ENCODE measurements at places on chromosomes 6 and 20. TPM values are rescaled to one million over a fixed set of nuclear protein-coding genes. Genes with fewer than 3 reads are reported as not detected.

GRCh38 chr6:130105996-130106704 lies 87.8 kb downstream of the L3MBTL3 start:
- no peak for DNase-seq

GRCh38 chr6:50836231-50836630 lies 17.6 kb downstream of the TFAP2B start:
- no peak for DNase-seq

BPIFB4 gene
- polyA plus RNA-seq, result not detected

DNA sequence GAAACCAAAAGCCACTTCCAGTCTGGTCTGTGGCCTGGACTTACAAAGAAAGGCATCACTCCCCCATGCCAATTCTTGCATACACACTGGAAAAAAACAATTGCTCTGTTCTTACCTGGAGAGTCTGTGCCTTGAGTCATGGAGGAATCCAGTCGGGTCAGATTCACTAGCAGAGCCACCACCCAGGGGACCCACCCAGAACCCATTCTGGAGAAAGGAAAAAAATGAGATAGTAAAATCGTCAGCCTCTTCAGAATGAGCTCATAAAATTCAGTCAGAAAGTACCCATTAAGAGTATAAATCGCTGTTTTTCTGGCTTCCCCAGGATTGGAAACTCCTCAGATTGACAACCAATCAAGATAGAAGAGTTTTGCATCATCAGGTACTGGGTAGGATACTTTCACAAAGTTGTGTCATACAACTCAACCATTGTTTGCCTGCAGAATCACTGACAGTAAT lies at the start of gene HLA-DOB:
Gene HLA-DOB (minus strand): TSS at position 257 of the 459 bp plus-strand sequence. CDS start 51 bp downstream, at position 206.
- DNase-seq, result no peak

GRCh38 chr6:133131621-133132465 lies 109.3 kb upstream of the EYA4 start:
- DNase-seq, result no peak

DNA sequence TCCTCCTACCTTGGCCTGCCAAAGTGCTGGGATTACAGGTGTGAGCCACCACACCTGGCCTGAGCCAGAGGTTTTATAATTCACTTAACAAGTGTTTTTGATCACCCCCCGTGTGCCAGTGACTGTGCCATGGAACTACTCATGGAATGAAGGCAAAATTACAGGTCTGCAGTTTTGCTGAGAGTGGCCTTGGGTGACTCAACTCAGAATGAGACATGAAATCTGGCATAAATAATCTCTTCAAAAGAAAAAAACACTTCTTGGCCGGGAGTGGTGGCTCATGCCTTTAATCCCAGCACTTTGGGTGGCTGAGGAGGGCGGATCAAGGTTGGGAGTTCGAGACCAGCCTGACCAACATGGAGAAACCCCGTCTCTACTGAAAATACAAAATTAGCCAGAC lies 166.9 kb upstream of the SALL4 start:
- no peak for DNase-seq

DNA sequence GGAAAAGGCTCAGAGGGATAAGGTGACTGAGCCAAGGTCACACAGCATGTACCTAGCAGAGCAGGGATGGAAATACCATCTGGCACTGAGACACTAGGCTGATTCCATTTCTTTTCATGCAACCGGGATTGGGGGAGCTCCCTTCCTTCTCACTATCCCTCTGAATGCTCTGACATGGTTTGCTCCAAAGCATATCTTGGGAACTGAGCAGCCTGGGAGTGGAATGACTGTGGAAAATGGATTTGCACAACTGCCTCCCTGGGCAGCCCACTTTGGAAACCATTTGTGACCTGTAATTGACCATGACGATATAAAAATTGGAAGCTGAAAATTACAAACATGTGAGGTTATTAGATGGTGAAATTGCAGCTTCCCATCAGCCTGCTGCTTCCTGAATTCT lies 309.0 kb upstream of the CHD6 start:
- DNase-seq, result no peak

DNA sequence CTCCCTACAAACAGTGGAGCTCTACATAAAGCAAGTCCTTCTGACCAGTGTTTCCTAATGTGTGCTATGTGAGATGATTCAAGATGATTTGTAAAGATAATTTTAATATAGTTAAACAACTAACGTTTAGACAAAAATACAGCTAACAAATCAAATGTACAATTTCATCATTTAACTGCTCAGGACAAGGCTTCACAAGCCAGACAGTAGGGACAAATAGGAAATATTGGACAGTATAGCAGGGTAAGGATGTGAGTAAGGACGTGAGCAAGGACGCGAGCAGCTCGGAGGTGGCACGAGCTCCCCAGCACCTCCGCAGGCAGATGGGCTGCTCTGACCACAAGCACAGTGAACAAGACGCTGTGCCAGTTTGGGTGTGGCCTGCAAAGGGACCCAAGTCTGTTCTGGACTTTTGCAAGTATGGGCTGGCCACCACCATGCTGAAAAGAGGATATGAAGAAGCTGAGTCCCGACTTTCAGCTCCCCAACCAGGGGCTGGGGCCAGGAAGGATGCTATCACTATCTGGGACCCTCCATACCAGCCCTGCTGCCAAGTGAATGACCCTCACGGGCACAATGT lies 14.5 kb downstream of the DIDO1 start:
- no peak for DNase-seq

GJE1 gene
- not detected for polyA plus RNA-seq

BPIFA1 gene
- polyA plus RNA-seq, result not detected

GRCh38 chr20:17874271-17875105 lies 94.1 kb downstream of the SNX5 start:
- no peak for DNase-seq

CCN6 gene
- polyA plus RNA-seq, result not detected

DNA sequence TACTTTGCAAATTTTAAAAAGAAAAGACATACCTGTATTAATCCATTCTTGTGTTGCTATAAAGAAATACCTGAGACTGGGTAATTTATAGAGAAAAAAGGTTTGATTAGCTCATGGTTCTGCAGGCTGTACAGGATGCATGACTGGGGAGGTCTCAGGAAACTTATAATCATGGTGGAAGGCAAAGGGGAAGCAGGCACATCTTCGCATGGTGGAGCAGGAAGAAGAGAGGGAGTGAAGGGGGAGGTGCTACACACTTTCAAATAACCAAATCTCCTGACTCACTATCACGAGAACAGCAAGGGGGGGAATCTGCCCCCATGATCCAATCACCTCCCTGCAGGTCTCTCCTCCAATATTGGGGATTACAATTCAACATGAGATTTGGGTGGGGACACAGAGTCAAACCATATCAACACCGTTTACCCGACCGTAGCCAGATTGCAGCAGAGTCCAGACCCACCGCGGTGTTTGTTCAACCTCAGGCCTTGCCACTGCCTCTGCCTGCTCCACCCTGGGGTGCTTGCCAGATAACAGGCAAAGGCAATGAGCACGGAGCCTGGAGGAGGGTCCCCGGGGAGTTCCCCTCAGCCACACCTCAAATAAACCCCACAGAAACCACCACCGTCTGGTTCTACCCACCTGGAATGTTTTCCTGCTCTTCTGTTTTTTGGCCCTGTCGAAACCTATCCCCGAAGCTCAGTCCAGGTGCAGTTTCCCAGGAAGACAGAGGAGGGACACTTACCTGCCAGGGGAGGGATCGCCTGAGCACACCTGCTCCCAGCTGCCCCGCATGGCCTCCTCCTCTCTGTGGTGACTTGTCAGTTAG lies 142.2 kb upstream of the AFDN start:
- DNase-seq, result no peak

DNA sequence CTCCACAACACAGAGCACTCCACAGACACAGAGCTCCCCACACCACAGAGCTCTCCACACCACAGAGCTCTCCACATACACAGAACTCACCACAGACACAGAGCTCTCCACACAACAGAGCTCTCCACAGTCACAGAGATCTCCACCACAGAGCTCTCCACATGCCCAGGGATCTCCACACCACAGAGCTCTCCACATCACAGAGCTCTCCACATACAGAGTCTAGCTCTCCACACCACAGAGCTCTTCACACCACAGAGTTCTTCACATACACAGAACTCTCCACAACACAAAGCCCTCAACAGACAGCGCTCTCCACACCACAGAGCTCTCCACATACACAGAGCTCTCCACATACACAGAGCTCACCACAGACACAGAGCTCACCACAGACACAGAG lies 55.3 kb downstream of the ERMARD start:
- no peak for DNase-seq

- no peak for DNase-seq
Measured at GRCh38 chr6:1991332-1991878, 254.0 kb downstream of the GMDS start.

DNA sequence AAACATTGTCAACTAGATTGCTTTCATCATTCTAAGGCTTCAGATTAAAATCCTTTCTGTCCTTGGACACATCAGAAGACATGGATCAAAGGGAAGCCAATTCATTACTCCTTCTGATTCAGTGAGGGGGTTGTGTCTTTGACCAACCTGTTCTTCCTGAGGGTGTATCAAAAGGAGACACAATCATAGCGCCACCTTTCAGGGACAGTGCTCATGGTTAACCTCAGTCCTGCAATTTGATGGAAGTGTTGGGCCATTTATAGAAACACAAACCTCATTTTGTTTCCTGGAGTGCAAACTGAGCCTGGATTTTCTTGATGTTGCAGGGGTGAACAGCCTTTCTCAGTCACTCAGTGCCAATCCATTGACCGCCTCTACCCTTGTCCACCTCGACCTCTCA lies 163.9 kb upstream of the SCGN start:
- DNase-seq, result no peak

DNA sequence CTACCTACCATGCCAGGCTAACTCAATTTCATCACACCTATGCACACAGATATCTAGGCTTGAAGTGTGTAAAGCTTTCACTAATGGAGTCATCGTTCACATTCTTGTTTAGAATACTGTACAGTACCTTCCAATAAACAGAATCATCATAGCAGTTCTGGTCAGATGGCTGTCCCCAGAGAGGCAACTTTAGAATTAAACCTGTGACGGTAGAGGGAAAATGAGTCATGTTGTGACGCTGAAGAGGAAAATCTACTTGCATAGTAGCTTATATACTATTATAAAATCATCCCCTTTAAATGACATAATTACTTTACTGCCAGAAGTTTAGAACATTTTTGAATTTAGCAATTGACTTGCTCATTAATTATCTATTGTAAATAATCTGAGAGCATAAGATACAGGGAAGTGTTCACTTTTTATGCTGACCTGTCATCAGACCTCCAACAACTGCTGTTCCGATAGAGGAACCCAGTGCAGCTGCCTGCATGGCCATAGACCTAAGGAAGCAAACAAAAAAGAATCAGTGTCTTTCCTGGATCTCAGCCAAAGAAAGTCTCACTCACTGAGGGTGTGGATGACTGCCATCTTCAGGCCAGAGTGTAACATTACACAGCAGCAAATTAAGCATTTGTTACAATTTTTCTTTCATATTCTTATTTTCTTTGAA lies 29.8 kb downstream of the RHAG start:
- DNase-seq, result peak; percentile 86

- DNase-seq, result no peak
Measured at GRCh38 chr6:105459049-105459448, 56.2 kb upstream of the PREP start.

ITPA gene
- 102 TPM for polyA plus RNA-seq

IMPG1 gene
- polyA plus RNA-seq, result not detected

DNA sequence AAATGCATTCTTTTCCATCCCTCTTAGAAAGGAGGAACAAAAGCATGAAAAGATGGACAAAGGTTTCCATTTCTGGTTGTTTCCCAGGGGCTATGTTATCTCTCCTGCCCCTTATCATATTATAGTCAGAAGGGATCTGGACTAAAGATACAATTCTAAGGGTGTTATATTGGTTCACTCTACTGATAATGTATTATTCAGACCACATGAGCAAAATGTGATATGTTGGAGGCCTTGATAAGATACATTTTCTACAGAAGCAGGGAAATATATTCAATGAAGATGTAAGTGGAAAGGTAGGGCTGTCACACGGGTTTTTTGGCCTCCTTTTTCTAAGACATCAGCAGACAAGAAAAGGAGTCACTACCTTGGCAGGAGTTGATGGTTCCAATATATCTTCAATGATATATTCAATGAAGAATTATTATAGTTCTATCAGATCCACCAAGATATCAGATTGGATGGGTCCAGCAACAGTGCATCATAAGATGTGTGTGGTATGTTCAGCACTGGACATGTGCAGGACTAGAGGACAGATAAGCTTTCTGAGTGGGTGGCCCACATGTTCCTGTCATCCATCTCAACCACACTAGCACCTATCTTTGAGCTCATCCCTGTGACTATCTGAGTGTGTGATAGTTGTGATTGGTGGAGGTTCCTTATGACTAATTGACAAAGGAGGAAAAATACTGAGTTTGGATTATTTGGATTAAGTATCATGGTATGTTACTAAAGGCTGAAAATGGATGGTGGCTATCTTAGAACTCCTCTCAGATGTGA lies 5.7 kb upstream of the ZKSCAN3 start:
- no peak for DNase-seq

DNA sequence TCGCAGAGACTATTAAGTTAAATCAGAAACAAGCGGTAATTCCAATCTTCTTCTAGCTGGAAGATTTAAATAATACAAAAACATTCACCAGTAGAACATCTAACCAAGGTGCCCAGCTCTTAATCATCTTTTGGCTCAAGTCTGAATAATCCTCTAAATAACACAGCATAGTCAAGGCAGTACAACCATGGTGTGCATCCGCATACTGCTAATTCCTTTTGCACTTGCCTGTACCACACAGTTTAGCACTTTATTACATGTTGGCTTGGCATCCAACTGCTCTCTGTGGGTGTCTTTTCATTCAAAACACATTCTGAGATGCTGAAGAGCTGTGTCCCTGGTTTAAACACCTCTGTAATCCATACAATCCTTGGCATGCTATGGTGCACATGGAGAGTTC lies 42.3 kb downstream of the VGLL2 start:
- DNase-seq, result no peak

- no peak for DNase-seq
Measured at GRCh38 chr6:21828704-21829103, 235.2 kb downstream of the SOX4 start.

LINC00237 gene
- polyA plus RNA-seq, result not detected

DNA sequence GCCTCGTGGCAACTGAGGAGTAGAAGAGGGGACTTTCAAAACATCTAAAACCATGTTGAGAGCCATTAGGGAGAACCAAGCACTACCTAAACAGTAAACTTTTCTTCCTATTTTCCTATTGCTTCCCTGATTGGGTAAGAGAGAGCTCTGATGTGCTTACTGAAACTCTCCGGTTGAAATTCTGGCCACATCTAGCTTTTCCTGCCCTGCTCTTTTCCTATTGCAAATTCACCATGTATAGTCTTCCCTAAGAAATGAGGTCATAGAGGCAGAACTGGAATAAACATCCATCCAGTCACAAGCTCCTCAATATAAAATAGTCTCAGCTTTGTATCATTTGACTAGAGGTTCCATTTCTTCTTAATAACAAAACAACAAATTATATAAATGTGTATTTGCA lies 199.5 kb upstream of the CNR1 start:
- DNase-seq, result no peak

EDEM2 gene
- polyA plus RNA-seq, result 52.0 TPM

Measured in A549 (cell line).